Retina (tissue), 1 donor: ENCODE measurements at places on chromosomes 4 and X.

DNA sequence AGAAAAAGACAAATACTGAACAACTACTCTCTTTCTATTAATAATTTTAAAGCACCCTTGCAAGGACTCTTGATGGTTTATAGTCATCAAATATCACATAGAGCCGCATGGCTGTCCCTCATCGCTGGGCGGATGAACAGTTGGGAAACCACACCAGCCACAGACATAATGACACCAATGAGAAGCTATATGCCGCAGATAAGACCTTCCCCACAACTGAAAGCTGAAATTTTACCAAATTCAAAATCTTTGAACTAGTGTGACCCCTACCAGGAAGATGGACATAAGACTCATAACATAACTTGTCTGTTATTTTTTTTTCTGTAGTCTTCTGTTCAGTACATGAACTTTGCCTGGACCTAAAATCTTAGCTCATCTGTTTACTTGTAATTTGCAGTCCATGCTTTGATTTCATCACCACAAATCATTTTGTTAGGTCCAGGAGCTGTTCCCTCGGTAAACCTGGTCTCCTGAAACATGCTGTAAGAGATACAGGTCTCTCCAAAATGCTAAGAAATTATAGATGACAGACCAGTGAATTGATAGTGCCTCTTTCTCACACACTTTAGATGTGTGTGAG, 157.3 kb upstream of the RAPGEF2 start:
- DNase-seq, result no peak

- no peak for DNase-seq
Observed at GRCh38 chr4:56148428-56148827, 199.7 kb downstream of the CEP135 start.

DNA sequence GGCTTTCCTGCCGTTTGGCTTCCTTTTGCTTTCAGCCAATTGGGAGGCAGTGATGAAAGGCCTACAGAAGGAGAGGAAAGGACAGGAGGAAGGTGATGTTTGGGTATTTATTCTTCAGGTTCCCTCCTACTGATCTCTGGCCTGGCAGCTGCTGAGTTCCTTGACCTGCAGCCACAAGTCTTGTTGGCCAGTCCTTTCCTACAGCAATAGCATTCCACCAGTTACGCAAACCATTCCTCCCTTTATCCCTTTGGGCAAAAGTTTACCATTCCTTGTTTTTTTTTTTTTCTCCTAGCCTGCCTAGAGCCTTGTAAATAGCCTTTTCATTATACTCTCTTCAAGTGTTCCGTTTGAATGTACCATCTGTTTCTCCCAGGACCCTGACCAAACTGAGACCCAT, 198.1 kb upstream of the FTHL17 start:
- DNase-seq, result no peak

DNA sequence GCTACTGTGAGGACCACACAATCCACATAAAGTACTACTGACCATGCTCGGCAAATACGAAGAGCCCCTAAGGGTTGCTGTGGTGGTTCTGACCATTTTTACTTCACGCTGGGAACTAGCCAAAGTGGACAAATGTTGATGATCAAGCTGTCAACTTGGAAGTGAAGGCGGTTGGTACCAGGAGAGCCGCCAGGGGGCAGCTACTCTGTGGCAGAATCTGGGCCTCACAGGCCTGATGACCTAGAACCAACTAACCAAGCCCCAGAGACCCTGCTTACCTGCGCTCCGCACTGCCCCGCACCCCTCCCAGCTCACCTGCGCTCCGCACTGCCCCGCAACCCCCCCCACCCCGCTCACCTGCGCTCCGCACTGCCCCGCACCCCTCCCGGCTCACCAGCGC, 5.6 kb downstream of the GAK start:
- DNase-seq, result no peak

GRCh38 chr4:76605099-76605563, 170.1 kb downstream of the SHROOM3 start:
- no peak for DNase-seq

GRCh38 chr4:29131304-29131703, 1588.9 kb upstream of the PCDH7 start:
- no peak for DNase-seq

GRCh38 chrX:137930533-137930932, 364.6 kb downstream of the ZIC3 start:
- DNase-seq, result no peak

DNA sequence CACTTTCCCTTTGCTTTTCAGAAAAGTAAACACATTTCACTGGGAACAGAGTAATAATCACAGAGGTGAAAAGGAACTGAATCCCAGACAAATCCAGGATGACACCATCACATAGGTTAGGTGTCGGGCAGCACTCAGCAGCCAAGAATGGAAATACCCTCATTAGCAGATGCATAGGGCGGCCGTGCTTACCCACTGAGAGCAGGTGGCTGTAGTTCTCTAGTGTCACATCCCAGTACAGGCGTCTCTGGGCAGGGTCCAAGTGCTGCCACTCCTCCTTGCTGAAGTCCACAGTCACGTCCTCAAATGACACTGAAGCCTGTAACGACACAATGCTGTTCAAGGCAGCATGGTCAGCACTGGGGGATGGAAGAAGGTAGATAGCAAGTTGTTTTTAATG, 26.9 kb downstream of the ZNF41 start:
- no peak for DNase-seq
